ENCODE measurements at places on chromosomes 4 and X.

GRCh38 chrX:25015486-25016360 lies at the start of gene ARX:
Gene ARX, minus strand, starts transcription at chrX:25015965. Its CDS starts 228 bp downstream, at chrX:25015737.
- no peak for DNase-seq

- DNase-seq, result no peak
Measured at GRCh38 chr4:6538575-6538974, 36.4 kb upstream of the MAN2B2 start.

- DNase-seq, result no peak
Measured at GRCh38 chr4:5711479-5712184, 631 bp downstream of the EVC start.

DNA sequence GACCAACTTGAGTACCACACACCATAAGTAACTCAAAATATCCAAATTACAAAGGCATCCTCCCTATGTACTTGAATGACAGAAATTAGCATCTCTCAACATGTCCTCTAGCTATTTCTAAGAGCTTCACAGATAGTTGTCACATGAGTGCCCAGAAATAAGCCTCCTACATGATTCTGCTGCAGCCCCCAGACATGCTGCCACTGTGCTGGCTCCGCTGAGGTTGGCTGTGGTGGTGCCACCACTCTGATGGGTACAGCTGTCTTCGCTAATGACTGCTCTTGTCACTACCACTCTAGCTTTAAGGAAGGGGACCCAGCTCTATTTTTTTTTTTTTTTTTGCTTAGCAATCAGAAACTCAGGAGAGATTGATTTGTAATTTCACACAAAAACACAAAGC lies 256.0 kb downstream of the GRXCR1 start:
- no peak for DNase-seq

GRCh38 chr4:113908829-113909228 lies 70.6 kb downstream of the ARSJ start:
- DNase-seq, result no peak

- no peak for DNase-seq
Measured at GRCh38 chrX:103431316-103431715, 55.0 kb downstream of the BEX3 start.

DNA sequence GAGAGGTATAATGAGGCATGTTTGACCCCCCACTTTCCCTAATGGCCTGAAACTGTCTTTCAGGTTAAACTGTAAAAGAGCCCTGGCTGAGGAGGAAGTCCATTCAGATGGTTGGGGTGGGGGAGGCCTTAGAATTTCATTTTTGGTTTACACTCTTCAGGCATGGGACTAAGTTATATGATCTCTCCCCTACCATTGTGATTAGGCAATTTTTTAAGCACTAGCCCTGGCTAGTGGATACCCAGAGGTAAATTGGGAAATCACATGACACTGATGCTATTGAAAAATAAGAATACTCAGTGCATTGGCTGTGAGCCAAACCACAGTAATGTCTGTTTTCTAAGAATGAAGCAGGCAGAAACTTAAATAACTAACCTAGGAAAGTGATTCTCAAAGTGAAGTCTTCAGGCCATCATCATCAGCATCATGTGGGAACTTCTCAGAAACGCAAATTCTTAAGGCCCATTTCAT lies 149.7 kb downstream of the RRAGB start:
- DNase-seq, result no peak

All from AG04449 (cell line).